ENCODE measurements at places on chromosomes 7 and 10. TPM values are rescaled to one million over a fixed set of nuclear protein-coding genes. Genes with fewer than 3 reads are reported as not detected.

Gene SYT15
- total RNA-seq = 0.41 TPM

Gene FXYD4
- total RNA-seq = not detected

Gene ERV3-1
- 9.0 TPM for total RNA-seq

Gene STARD3NL
- total RNA-seq = 72.3 TPM

Gene GIGYF1
- total RNA-seq = 20.7 TPM

Gene SFRP5
- total RNA-seq = not detected

Gene ANKRD22
- total RNA-seq = 0.33 TPM

Gene SHH
- total RNA-seq = not detected

Gene DGKB
- total RNA-seq = 0.36 TPM

Gene VPS37D
- total RNA-seq = 1.9 TPM

Gene HOXA9
- not detected for total RNA-seq

Gene ADAM8
- not detected for total RNA-seq

Data from fibroblast of the aortic adventitia (primary cell).